DMS79 treated with DMSO at 0.1 percent for 48 hours (cell line): ENCODE measurements at places on chromosomes 7 and 10.

GRCh38 chr7:98998821-98999725 is 120.7 kb downstream of the TRRAP start:
- no peak for DNase-seq

DNA sequence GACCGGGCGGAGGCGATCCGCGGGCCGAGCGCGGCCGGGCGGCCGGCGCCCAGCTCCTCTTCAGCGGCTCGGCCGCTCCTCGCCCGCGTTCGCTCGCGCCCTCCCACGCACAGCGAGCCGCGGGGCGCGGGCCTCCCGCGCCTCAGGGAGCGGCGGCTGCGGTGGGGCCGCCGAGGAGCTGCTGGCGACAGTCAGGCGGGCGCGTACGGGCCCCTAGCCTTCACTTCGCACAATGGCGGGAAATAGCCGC is at the start of gene MCMBP:
Gene MCMBP (minus strand): TSS at position 234 of the 250 bp plus-strand sequence. CDS start 259 bp downstream, outside the sequence.
- no peak for DNase-seq

DNA sequence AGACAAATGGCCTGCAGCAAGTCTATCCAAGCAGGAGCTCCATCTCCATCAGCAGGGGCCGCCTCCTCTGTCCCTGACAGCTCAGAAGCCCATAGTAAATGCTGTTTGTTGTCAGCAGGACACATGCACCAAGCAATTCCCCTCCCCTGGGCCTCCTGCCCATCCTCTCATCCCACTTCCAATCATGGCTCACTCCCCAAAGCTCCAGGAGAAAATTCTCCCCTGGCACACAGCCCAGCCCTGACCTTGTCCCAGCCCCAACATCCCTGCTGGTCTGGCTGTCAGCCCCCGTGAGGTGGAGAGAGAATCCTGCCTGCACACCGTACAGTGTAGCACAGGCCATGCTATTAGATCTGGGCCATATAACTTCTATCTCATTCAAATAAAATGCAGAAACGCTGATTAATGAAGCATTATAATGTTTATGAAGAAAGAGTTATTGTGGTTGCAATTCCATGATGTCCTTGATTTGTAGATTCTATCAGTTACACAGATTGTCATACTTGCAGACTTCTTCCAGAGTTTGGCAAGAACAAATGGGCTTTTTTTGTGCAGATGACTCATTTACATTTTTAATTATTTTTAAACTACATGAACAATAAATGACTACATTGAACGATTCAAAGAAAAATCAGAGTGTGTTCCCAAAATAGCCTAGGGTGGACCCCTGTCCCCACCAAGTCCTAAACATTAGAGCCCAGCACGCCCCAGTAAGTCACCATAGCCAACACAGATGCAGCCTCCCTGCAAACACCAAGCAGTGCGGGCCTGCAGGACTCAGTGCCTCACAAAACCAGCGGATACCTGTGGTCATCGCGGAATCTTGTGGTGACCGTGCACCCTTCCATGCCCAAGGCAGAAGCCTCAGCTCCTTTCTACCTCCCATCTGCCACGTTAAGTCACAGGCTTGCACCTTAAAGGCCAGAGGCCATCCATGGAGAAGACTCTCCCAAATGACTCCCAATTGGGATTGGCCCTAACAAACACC is 70.1 kb downstream of the COBL start:
- DNase-seq: no peak

DNA sequence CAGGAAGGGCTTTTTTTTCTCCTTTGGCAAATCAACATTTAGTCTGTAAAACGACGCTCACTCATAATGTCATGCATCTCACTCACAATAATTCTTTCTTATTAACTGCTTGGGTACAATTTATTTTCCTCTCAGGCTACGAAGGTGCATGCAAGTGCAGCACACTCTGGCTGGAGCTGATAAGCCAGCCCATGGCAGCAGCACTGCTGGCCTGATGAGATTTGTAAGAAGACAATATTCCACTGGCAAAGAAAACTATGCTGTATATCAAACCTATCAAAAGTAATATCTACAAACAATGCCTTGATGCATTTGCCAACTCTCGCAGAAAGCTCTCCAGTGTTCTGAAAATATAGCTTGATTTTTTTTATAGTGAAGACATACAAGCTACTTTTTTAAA is 170.0 kb upstream of the PHF14 start:
- no peak for DNase-seq

DNA sequence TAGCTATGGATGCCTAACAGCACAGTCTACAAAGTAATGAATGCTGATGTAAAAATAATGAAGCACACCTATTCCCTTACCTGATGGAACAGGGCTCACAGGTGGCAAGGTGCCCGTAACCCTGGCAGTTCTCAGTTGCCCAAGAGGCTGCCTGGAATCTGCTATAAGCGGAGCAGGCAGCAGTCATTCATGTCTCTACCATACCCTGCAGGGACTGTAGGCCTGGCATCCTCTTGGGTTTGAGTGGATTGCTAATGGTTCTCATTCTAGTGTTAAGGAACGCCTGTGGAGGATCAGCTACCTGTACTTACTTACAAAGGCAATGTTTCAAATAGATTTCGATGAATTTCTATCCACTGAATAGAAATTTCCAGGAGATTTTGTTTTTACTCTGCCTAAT is 38.4 kb downstream of the BAIAP2L1 start:
- DNase-seq: no peak

DNA sequence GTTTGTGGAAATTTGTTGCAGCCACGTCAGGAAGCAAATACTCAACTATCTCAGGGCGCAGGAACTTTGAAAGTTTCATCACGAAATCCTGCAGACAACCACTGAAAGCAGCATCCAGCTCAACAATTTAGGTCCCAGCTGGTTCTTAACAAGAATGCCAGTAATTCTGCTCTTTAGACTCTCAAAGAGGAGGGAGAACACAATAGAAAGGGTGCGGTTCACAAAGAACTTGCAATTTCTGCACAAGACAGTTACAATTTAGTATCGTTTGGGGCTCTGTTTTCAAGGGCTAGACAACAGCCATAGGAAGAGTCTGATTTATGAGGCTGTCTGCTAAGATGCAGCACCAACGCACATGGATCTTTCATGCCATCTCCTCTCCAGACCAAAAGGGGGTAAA is 223.1 kb downstream of the FGFR2 start:
- DNase-seq: no peak

DNA sequence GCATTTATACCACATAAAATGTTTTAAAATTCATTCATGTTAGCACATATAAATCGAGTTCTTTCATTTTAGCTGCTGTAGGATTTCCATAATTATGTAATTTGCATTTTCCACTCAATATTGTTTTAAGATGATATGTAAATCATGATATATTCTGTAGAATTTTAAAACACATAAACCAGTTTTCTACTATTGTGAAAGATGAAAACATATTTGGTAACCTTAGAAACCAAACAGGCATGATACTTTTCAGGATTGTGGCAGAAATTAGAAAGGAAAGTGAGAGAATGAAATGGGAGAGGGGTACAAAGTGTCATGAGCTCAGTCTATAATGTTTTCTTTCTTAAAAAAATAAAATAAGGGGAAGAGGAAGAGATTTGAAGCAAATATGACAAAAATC is 269.3 kb downstream of the PPP1R3A start:
- no peak for DNase-seq

DNA sequence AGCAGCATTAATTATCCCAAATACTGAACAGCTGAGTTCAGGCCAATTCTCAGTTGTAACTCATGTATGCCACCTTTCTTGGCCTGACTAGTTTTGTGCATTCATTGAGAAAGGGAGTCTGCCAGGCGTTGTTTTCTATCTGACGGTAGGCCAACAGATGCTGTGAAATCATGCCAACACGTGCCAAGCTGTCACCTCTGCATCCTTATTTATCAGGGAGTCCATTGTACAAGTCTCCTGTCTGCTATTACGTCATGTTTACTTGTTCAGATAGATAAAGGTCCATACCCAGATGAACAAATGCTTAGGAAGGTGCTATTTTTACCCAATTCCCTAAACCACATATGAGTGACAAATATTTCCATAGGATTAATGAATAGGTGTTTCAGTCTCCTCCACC is 127.2 kb upstream of the CDK6 start:
- DNase-seq: no peak

- DNase-seq: no peak
Measured at GRCh38 chr10:22453320-22453719, 108.0 kb downstream of the SPAG6 start.
